ENCODE measurements at places on chromosomes 5 and 9.
A peak's percentile ranks its signal among the peaks of the same experiment; 100 is the strongest.

DNA sequence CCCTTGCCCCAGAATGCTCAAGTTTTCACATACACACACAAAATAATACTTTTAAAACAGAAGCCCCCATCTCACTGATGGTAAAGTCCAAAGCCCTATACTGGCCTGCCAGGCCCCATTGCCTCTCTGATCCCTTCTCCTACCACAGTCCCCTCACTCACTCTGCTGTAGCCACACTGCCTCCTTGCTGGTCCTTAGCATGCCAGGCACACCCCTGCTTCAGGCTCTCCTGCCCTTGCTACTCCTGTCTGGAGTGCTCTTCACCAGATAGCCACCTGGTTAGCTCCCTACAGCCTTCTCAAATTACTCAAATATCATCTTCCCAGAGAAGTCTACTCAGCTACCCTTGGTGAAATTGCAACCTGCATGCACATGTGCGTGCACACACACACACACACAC, 177.5 kb downstream of the C5orf15 start:
- no peak for DNase-seq

DNA sequence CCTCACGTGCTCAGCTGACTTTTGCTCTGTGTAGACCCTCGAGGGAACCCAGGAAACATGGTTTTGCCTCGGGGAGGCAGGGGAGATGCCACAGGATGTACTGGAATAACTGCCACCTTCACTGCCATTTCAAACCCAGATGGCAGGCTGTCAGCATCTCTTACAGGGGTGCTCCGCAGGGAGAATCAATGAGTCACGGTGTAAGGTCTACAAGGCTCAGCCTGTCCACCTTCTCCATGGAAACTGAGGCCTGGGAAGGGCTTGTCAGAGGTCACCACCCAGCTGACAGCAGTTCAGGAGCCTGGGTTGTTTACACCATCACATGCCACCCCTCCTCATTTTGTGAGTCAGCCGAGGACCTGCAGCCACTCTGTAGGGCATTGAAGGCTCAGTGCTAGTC, 30.8 kb downstream of the DAB2IP start:
- DNase-seq: no peak

GRCh38 chr9:132414731-132415130, 4.7 kb downstream of the CFAP77 start:
- DNase-seq: no peak

- peak; percentile 62 for DNase-seq
Observed at GRCh38 chr5:14685757-14686156, 21.2 kb downstream of the OTULIN start.

- peak; percentile 81 for DNase-seq
Observed at GRCh38 chr9:87676976-87677775, 48.7 kb upstream of the CTSL start.

DNA sequence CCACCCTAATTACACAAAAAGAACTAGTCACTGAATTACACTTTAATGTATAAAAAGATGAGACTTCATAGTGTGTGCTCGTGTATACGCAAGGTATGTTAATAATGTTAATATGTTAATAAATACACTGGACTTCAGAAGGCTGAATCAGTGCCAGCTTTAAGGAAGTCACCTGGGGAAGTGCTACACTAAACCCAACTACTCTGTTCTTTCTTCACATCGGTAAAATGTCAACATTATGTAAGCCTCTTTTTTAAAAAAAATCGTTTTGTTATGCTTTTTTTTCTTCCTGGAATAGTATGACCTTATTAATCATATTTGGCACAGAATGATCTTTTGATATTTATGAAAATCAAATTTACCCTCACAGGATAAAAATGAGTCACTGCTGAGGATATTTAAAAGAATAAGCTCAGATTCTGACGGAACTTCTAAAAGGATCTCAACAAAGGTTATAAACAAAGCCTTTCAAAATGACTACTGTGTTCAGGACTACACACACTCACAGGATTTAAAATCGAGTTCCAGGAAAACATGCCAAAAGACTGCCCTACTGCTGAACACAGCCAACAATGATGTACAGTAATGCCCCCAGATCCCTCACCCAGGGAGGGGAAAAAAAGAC, 75.9 kb downstream of the AUH start:
- no peak for DNase-seq

- DNase-seq: no peak
Observed at GRCh38 chr9:129988607-129989361, 54.2 kb downstream of the FNBP1 start.

DNA sequence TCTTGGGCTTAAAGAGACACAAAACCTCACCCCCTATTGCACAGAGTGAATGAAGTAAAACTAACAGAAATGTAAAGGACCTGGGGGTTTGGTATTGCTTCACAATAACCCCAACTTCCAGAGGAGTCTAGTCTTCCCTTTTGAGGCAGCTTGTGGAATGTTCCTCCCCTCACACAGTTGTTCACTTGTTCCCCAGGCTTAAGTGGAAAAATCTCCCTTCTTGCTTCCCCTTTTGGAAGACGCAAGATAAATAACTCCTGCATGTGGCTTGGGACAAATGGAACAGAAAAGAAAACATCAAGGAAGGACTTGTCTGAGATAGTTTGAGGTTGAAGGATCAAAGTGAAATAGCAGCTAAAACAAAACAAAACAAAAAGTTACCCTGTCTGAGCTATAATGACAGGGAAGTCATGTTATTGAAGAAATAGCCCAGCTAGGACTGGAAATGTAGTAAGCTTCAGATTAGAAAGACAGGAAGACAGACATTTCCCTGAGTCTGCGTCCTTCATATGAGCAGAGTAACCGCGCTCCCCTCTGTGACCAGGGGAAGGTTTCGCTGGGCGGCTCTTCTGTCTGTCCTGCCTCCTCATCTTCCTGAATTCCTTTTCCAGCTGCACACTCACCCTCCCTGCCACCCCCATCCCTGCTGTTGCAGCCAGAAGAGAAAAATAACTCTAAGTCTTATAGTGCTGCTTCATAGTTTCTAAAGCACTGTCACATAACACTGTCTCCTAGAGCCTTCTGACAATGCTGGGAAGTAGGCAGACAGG, 8.8 kb downstream of the SPARC start:
- DNase-seq: peak; percentile 66

GRCh38 chr9:114524247-114524681, 19.0 kb upstream of the WHRN start:
- DNase-seq: no peak

GRCh38 chr9:16343249-16344237, 526.9 kb downstream of the BNC2 start:
- DNase-seq: no peak

- DNase-seq: peak; percentile 34
Observed at GRCh38 chr5:138032572-138033385, at the start of gene FAM13B. TSS of gene FAM13B (minus strand) at chr5:138033079. CDS start at chr5:138019111, 13,968 bp downstream.

DNA sequence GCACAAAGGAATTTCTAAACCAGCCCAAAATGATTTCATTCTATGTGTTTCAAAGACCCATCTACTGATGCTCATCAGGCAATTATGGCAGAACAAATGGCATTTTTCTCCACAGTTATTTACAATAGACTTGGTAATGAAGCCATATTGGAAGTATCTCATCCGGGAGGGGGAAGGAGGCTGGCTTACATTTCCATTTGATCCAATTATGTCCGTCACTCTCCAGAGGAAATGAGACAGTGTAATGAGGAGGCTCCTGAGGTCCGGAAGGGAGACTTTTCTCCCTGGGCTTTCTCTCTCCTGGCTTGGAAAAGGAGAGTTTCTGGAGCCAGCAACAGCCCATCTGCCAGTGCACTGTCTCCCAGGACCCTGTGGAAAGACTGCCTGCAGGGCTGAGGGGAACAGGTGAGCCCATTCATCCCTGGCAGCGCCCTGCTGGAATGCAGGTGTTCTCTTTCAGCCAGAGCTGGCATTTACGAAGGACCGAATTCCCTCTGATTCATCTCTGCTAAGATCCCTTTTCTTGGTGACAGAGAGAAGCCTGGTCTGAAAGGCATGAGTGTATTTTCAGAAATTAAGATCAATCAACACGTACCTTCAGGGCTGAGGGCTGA, 54.9 kb upstream of the SAP30L start:
- no peak for DNase-seq

DNA sequence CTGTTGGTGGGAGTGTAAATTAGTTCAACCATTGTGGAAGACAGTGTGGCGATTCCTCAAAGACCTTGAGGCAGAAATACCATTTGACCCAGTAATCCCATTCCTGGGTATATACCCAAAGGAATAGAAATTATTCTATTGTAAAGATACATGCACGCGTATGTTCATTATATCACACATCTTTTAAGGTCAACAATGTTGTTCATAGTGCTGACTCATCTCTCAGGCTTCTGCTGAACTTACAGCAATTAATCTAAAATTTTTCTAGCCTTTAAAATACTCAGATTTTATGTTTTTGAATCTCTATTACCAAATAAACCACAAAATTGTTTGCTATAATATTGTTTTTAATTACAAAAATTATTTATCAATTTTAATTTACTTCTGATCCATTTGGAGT, 38.8 kb upstream of the ZNF618 start:
- DNase-seq: peak; percentile 14

DNA sequence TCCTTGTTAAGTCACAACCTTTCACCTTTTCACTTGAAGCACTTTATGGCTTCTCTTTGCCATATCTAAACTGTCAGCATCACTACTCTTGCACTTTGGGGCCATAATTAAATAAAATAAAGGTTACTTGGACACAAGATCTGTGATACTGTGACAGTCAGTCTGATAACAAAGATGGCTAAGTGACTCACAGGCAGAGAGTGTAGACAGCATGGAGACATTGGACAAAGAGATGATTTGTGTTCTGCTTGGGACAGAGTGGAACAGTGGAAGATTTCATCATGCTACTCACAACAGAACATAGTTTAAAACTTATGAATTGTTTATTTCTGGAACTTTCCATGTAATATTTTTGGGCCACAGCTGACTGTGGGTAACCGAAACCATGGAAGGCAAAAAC, 81.7 kb upstream of the SMC5 start:
- DNase-seq: peak; percentile 70

DNA sequence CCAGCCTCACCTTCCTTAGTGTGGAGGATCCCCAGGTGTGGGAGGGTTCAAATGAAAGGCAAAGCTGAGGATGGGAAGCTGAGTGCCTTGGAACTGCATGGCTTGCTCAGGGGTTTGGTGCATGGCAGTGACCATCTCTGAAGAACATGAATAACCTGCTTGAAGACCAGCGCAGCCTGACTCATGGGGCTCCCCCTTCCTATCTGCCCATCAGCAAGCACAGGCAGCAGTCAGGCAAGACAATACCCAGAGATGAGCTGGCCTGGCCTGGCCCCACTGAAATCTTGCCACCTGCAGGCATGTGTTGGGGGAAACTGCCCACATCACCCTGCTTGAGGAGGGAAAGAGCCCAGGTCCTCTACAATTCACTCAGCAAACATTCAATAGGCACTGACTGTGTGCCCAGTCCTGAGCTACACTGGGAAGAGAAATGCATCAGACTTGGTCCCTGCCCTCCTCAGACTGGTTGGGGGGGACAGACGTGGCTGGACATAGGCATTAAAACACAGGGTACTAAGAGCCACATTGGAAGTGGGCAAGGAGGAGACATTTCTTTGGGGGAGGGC, 105.0 kb upstream of the ALDH1B1 start:
- DNase-seq: no peak

DNA sequence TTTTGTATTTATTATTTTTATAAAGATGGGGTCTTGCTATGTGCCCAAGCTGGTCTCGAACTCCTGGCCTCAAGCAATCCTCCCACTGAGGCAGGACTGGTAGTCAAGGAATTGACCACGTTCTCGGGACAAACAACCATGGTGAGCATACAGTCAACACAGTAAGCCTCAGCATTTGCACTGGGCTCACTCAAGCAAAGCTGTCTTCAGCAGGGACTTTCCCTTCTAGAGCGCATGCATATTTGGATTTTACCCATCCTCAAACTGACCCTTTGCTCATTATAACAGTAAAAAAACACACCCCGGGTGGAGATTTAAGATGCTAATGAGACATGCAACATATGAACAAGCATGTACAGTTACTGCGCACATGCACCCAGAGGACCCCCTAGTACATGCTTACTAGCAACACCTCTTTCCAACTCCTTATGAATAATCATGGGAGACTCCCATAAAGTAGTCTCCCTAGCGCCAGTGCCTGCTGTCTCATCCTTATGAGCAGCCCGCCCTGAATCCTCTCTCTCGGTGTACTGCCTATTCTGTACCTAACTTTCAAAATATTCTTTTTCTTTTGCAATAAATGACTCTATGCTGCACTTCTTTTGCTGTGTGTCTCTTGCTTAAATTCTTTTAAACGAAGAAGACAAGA, 41.5 kb downstream of the C5orf22 start:
- DNase-seq: no peak

DNA sequence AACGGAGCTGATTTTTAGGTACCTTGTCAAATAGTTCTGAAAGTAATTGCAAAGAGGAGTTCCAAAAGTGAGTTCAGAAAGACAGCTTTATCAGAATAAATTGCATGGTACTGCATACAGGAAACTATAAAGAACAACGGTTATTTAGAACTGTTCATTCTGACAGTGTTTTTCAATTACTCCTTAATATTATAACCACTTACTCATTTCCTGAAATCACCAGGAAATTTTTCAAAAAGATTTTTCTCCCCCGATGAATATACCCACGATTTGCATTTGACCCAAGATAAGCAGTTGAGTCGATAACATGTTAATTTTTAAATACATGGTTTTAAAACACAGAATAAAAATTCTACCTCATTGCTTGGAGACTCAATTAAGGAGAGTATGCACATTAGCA, 9.4 kb downstream of the DOCK8 start:
- DNase-seq: no peak

DNA sequence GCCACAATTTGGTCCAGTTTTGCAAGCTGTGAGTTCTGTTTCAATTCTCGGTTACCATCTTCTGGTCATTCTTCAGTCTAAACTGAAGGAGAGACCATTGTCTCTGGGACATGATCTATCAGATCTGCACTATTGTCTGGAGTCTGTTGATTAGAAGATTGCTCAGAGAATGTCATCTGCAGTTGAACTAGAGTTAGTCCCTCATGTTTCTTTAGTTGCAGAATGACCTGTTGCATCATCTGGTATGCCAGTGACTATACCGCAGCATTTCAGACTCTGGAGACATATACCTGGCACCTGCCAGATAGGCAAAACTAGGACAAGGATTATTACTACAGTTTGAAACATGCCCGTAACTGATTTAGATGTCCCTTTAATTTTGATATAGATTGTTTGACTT, 194.8 kb downstream of the LRRC70 start:
- no peak for DNase-seq

DNA sequence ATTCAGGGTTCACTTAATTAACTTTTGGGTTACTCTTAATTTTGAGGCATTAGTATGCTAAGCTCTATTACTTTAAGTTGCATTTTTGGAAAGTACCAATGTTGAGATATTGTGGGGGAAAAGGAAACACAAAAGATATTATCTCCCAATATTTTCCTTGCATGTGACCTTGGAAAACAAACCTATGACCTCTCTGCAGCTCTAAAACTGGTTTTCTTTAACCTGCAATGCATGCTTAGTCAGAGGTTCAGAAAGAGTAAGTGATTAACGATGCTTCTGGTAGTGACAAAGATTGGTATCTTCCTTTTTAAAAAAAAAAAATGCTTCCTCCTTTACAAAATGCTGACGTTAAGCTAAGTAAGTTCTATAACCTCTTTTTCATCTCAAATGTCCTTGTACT, 44.9 kb upstream of the CDH18 start:
- DNase-seq: peak; percentile 5

Data from amniotic epithelial cell (primary cell).